Osteoblast (primary cell): ENCODE measurements at places on chromosomes 13 and 19. TPM values are rescaled to one million over a fixed set of nuclear protein-coding genes. Genes with fewer than 3 reads are reported as not detected.
A peak's percentile ranks its signal among the peaks of the same experiment; 100 is the strongest.

DNA sequence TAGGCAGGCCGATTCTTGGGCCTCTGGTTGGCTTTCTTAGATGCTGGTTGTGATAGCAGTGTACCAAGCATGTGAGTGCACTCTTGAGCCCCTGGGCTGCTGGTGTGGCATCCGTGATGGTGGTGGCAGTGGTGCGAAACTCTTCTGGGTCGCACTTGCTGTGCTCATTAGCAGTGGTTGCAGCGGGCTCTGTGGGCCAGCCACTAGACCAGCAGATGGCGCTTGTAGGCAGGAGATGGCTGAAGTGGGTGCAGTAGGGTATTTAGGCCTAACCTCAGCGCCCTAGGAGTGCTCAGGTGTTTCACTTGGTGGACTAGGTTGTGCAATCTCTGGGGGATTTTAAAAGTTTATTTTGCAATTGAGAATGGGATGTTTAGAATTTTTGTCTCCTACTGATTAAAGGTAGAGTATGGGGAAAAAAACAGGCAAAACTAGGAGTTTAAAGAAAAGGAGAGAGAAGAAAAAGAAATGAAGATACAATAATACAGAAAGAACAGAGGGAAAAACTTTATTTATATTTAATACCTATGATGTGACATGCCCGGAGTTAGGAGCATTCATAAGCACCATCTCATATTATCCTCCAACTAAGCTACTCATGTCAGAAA is 4.3 kb upstream of the ZNF17 start:
- peak; percentile 87 for DNase-seq

DNA sequence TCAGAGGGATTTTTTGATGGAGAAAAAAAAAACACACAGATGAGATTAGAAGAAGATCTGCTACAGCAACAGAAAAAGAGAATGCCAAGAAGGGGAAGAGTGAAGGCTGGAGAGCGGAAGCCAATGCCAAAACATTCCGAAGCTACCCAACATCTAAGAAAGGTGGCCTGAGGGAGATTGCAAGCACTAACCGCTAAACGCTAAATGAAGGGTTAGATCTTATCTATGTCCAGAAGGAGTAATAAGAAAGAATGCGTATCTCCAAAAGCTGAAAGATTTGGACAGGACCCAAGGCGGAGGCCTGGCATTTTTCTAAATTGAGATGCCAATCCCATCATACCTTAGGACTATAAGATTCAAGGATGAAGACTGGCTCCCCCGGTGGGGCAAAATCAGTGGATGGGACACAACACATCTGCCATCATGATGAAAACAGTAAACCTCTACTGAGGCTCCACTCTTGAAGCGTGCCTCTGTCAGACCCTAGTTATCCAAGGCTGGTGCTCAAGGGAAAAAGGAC is 15.6 kb upstream of the HMGB1 start:
- no peak for DNase-seq

DNA sequence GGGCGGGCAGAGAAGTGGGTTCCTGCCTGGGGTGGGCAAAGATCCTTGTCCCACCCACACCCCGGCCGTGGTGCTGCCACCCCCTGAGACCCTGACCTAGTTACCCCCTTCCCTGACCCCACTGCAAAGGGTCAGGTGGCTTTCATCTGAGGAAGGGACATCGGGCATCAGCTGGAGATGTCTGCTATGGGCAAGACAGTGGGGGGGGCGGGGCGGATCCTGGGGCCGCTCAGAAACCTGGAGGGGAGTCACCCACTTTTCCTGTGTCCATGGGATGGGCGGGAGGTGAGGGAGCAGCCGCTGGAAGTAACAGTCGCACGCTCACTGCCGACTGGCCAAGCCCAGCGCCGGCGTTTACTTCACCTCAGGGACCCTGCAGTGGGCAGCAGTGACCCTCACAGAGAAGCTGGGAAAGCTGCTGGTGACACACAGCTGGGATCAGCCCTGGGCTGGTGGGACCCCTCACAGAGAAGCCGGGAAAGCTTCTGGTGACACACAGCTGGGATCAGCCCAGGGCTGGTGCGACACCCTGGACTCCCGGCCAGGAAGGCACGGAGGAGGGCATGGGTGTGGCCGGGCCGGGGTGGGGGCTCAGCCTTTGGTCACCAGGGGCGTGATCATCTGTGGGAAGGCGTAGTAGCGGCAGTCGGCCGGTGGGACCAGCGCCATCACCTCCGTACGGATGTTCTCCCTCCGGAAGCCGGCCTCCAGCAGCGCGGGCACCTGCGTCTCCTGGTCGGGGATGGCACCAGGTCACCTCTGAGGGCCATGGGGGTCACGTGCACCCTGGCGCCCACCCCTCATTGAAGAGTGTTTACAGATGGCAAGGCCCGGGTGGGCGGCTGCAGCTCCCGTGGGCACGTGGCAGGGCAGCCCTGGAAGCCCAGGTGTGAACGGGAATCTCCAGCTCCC is 4.3 kb downstream of the GAMT start:
- no peak for DNase-seq

DNA sequence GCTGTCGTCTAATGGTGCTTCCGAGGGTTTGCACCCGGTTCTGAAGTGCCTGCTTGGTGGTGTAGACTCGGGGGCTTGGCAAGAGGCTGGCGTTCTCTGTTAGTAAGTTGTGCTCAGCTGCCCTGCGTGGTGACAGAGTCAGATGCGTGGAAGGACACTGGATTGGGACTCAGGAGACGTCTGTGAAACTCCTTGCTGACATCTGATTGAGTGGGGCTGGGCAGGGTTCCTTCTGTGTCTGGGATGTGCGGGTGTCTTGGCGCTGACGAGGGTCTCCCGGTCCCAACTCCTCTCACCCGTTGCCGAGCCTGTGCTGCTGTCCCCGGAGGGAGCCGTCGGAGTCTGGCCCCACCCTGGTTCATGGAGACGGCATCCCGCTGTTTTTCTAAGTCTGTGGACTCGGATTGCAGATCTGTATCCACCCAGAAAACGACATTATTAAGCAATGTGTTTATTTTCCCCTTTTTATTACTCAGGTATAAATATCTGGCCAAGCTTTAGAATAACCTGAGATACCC is 16.4 kb upstream of the DCUN1D2 start:
- DNase-seq = no peak

- DNase-seq = peak; percentile 8
Observed at GRCh38 chr13:113283904-113284303, 13.1 kb upstream of the LAMP1 start.

DNA sequence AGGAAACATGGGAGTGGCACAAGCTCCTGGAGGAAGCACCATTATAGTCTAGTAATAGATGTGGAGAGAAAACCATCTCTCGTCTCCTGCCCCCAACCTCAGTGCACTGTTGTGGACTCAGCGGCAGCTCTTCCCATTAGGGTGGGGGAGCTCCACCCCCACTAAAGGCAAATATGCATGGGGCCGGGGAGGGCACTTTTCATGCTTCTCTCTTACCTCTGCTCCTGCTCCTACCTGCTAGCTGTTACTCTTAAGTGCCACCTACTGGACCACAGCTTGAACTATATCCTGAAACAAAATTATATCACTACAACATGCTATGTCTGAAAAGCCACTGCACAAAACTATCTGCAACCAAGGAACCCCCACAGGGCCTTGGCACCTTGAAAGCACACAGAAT is 112.6 kb upstream of the DACH1 start:
- no peak for DNase-seq

DNA sequence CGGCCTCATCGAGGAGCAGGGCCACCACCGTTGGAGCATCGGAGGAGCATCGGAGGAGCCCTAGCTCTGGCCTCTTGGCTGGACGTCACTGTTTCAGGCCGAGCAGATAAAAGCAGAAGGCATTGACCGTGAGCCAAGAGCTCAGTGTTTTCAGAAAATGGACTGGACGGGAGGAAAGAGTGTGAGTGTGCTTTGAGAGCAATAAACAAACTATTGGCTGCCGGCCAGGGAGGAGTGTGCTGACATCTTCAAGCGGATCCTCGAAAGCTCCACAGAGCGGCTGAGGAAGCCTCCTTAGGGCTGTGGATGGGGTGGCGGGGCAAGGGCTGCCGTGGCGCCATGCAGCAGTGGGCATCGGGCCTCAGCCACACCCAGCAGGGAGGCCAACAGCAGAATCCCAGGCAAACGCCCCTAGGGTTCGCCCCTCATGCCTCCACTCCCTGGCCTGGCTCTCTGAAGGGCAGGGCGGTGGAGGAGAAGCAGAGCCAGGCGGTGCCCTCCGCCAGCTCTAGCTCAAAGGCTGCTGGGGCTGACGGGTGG is 41.8 kb downstream of the IRS2 start:
- no peak for DNase-seq

DNA sequence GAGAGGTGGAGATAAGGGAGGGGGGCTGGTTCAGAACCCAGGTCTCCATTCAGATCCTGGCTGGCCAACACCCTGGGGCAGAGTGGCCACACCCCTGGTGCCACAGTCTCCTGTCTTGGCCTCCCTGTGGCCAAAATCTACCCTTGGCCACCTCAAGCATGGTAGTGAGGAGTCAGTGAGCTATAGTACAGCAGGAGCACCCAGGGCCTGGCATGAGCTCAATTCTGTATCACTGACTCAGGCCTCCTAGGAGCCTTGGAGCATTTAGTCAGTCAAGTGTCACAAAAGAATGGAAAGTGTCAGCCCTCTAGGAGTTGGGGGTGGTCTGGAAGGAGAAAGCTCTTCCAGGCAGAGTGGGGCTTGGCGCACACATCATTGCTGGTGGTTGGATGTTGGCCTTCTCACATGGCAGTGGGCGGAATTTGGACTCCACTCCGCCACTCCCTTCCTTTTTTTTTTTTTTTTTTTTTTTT is 6.6 kb upstream of the CD79A start:
- peak; percentile 89 for DNase-seq

- DNase-seq = no peak
Observed at GRCh38 chr13:88919970-88920628, 1248.9 kb downstream of the SLITRK5 start.

GRCh38 chr13:98960606-98961502 is 17.0 kb downstream of the DOCK9 start:
- no peak for DNase-seq

- no peak for DNase-seq
Observed at GRCh38 chr13:39394796-39395678, 208.0 kb downstream of the LHFPL6 start.

DNA sequence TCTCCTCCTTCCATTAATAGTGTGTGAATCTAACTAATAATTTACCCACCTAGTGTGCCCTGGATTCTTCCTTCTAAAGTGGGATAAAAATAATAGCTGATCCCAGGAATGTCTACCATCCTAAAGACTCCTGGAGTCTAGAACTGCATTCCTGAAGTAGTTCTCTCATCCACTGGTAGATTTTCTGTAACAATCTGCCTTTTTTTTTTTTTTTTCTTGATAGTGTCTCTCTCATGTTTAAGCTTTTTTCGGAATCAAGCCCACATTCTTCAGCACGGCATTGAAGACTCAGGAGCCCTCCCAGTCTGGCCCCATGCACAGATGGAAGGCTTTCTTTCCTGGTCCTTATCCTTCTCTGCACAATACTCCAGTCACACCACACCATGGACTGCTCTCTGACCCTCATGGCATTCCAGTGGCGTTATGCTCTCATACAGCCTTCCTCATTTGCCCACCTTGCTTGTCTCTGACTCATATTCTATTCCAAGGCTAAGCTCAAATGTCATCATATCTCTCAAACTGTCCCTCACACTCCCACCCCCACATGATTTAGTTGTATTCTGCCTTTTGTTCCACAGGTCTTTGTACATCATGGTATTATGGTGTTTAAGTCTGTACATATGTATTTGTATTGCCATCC is 68.7 kb upstream of the FRY start:
- no peak for DNase-seq

DNA sequence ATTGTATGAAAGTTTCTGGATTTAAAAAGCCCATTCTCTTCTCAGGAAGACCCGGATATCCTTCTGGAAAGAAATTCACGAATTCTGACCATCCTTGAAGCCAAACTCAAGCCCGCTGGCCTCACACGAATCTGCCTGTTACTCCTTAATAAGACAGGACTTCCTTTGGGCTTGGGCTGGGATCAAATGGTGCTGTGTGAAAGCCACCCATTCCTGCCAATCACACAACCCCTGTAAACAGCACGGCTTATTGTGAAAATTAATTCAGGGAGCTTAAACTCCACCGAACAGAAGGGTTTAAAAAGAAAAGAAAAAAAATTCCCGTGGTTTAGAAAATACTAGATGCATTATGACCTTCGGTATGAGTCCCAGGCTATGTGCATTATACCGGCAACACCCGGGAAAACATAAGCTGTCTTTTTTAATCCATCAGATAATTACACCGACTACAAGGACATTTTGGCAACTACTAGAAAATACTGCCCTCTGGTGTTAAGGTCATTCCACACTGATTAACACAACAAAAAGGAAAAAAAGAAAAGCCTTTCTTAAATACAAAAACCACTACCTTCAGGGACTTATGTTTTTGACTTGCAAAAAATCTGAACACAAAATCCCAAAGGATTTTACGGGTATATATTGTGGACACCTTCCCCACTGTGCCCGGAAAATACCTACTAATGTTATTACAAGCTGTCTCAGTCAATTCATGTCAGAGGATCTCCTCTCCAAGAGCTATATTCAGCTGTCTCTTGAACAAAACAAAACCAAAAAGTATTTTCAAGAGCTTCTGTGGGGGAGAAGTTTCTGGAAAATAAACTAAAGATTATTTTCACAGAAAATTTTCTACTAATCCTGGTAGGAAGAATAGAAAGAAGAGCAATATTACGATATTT is 76.0 kb upstream of the LSM14A start:
- DNase-seq = peak; percentile 76

DNA sequence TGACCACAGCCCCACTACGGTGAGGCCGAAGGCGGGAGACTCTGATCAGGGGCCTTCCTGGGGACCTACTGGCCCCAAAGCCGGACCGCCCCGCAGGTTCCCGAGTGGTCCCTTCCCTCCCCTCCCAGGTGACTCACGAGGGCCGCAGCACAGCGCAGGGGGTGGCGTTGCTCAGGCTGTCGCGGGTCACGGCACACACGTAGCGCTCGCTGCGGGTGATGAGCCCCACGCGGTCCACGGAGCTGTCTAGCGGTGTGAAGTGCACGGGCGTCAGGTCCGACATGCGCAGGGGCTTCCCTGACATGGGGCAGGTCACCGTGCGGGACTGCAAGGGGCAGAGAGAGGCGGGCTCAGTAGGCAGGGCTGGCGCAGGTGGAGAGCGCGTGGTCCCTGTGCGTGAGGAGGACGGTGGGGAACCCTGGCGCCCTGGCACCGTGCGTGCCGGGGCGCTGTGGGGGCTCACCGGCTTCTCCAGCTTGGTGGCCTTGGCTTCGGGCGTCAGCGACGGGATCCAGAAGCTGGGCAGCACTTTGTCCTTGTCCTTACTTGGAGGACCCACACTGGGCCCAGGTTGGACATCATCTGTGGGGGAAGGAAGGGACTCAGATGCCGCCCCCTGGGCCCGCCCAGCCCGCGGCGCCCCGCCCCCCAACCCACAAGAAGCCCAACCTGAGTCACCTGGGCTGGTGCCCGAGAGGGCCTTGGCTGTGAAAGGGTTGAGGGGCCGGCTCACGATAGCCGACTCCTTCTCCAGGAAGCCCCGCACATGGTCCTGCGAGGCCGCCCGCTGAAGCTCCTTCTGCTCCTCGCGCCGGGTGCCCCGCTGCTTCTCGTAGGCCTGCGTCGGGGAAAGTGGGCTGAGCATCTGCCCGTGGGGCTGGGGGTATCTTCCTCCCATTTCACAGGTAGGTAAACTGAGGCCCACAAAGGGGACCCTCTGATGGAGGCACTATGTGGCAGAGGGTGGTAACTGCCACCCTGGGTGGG is 23.7 kb downstream of the NOSIP start:
- DNase-seq = peak; percentile 36

The FAM98C gene
- 12.1 and 14.1 TPM in 2 replicates for total RNA-seq

The ZNF829 gene
- 4.0 and 4.7 TPM in 2 replicates for total RNA-seq

The NTF4 gene
- total RNA-seq = not detected in 2 replicates

The CARD8 gene
- 17.4 and 18.0 TPM in 2 replicates for total RNA-seq

The WDR62 gene
- 1.4 and 1.8 TPM in 2 replicates for total RNA-seq

The SLC6A16 gene
- total RNA-seq = 0.72 and 1.2 TPM in 2 replicates

The NCAN gene
- total RNA-seq = under 0.01 TPM in 1 of 2 replicates, not detected in the other

The ZNF324B gene
- total RNA-seq = 10.5 and 11.8 TPM in 2 replicates
